ENCODE measurements at places on chromosomes 1 and 21.
A peak's percentile ranks its signal among the peaks of the same experiment; 100 is the strongest.

DNA sequence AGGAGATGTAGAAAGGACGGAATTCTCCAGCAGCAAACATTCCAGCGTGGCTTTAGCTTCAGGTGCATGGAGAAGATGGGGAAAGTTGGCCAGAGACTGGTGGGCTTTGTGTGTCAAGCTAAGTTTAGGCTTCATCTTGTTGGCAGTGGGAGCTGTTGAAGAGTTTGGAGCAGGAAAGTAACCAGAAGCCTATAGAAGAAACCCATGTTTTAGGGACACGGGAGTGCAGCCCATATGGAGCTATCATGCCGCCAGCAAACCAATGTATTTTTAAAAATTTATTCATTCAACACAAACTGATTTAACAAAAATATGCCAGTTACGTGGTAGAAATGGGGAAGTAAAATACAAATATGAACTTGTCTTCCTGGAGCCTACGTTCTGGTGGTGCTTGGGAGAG is 53.7 kb downstream of the ACTL8 start:
- no peak for DNase-seq

DNA sequence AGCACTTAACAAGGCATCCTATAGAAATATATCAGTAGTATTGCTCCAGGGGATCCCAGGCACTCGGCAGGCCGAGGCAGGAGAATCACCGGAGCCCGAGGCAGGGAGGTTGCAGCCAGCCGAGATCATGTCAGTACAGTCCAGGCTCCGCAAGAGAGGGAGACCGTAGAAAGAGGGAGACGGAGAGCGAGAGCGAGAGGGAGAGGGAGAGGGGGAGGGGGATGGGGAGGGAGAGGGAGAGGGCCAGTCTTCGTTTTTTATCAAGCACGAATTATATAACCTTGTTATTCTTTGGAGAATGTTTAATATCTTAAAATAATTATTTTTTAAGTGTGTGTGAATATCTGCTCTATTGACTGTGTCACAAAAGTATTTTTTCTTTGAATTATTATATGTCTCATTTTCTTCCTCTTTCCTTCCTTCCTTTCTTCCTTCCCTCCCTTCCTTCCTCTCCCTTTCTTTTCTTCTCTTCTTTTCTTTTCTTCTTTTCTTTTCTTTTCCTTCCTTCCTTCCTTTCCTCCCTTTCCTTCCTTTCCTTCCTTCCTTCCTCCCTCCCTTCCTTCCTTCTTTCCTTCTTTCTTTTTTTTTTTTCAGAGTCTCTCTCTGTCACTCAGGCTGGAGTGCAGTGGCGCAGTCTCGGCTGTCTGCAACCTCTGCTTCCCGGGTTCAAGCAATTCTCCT is 233.7 kb downstream of the SRGAP2C start:
- DNase-seq = no peak

GRCh38 chr1:154198756-154199562 is 7.1 kb upstream of the TPM3 start:
- peak; percentile 66 for DNase-seq

DNA sequence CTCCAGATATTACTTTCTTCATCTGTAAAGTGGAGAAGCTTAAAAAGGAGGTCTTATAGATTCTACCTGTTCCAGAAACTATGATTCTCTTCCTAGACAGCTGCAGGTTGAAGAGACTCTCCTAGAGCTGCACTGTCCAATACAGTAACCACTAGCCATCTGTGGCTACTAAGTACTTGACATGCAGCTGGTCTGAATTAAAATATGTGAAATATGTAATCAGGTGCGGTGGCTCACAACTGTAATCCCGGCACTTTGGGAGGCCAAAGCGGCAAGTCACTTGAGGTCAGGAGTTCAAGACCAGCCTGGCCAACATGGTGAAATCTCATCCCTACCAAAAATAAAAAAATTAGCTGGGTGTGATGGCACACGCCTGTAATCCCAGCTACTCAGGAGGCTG is 15.8 kb downstream of the APP start:
- DNase-seq = no peak

GRCh38 chr1:233490488-233490887 is 123.4 kb upstream of the KCNK1 start:
- peak; percentile 1 for DNase-seq

GRCh38 chr1:209248649-209249279 is 334.8 kb upstream of the CAMK1G start:
- DNase-seq = peak; percentile 73

DNA sequence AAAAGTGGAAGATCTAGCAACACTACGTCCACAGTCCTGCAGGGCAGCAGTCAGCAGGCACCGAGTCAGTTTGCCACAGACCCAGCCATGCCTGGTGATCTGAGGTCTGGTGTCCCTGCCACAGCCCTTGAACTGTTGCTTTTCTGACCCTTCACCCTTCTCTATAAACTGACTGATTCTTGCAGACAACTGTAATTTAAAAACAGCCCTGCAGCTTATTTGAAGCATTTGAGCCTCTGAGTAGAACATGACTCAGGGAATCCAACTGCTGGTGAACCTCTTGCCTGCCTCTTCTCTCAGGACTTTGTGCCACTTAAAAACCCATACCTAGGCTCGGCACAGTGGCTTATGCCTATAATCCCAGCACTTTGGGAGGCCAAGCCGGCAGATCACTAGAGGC is 107.2 kb downstream of the EDEM3 start:
- no peak for DNase-seq

- no peak for DNase-seq
Observed at GRCh38 chr1:57532299-57532698, 108.4 kb upstream of the DAB1 start.

DNA sequence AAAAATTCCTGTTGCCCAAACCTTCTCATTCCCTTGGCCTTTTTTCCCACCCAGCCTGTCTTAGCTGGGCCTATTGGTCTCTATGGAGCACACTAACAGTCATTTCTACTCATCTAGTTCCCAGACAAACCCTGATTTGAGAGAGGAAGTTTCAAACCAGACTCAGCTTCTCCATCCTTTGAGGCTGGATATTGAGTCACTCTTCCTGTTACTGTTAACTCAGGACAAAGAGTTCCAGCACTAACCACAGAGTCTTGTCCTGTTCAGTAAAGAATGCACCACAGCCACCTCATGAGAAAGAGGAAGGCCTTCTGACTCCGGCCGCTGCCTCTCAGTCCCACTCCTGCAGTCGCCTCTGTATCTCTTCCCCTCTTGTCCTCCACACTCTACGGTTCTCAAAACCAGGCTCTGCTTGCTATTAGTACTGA is 137.8 kb downstream of the PTPRC start:
- no peak for DNase-seq

DNA sequence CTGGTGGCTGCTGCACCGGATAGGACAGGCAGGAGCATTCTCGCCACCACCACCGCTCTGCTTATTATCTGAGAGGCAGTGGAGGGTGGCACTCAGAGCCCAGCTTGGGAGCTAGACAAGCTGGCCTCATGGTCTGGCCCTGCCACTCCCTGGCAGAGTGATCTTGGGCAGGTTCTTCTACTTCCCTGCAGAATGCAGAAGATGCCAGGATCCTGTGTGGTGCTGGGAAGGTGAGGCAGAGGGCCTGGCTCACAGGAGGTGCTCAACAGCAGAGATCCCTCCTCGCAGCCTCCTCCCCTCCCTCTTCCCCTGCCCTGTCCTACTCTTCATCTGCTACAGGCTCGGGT is 60.4 kb downstream of the ARHGEF10L start:
- DNase-seq = no peak

DNA sequence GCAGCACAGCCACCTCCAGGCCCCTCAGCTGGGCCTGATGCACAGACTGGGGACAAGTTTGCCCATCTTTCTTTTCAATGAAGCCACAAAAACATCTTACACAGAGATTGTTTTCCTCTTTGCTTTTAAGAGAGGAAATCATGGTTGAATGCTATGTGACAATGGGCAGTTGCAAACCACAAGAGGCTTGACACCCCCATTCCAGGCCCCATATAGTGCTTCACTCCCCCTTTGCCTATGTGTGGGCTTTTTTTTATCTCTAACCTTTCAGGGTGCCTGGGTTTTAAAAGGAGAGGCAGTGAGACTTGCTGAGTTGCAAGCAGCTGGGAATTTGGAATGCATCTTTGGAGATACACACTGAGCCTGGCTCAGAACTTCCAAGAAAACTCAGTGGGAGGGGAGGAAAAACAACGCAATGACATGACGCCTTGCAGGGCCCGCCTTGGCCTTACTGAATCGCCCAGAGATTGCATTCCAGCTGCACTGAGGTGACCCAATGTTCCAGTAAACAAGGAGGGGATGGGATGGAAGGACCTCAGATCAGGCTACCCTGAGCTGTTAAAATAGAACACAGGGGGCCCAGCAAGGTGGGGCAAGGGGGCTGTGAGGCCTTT is 145.2 kb upstream of the ZNF648 start:
- no peak for DNase-seq

DNA sequence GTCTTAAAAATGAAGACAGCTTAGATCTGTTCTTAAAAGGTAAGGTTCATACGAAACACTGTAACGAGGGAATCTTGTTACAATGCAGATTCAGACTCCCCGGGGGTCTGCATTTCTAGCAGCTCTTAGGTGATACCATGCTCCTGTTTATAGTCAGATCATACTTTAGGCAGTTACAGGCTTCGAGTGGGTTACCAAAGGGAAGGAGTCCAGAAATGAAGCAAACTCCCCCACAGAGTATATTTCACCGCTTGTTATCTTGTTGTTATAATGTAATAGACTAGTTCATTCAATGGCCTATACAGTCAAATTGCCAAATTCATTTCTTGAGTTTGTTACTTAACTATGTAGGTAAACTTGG is 601.1 kb downstream of the USP25 start:
- no peak for DNase-seq

DNA sequence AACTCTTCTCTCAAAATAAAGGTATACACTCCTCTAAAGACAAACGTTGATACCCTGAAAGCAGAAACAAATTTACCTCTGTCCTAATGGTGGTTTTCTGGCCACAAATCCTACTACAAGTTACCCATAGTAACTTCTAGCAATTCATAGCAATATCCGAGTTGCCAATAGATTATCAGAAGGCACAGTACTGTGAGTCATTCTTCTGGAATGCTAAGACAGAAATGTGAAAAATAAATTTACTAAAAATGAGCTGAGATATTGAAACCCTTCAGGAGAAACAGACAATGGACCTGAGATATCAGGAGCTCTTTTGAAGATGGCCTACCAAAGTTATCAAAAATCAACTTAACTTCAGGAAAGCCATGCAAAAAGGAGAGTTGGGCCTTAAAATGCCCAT is 715.0 kb upstream of the ADAMTS5 start:
- DNase-seq = no peak

GRCh38 chr1:240027059-240027462 is 64.6 kb upstream of the FMN2 start:
- peak; percentile 49 for DNase-seq

- DNase-seq = peak; percentile 40
Observed at GRCh38 chr1:202661136-202661845, 49.0 kb downstream of the SYT2 start.

DNA sequence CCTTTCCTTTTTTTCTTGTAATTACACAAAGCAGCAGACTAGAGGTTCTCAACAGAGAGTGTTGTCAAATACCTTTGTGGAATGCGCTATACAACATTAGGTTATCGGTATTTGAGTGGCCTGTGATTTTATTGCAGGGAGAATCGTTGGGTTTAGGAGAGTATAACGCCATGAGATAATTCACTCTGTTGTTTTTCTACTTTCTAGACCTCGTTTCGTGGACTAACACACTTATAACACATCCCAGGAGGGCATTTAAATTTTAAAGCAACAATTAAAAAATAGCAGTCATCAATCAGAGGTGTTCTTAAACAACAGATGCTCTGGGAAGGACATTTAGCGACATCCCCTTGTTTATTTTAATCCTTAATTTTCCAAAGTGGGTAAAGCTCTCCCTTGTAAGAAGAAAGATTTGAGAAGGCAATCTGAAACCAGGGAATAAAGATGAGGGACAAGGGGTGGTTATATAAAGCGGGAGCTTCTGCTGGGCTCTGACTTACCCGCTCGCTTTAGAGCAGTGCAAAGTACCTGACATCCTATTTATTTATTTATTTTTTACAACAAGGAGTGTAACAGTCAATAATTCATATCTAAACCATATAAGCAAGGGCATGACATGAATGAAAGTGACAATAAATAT is 4.9 kb downstream of the PBX1 start:
- no peak for DNase-seq

DNA sequence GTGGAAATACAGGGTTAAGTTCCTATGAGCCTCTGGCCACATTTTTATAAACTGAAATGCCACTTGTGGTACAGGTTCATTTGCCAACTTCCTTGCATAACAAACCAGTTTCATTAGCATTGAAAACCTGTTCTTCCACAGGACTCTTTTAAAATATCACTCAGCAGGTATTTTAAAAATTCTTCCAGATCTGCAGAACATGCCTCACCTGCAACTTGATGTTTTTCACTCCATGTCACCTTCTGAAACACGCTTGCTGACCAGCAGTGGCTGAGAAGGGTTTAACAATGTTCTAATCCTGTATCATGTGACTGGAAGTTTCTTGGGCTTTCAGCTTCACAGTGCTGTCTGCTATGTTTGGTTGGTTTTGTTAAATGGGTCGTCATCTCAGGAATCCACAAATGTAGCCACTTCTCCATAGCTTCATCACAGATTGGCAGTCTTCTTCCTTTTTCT is 17.6 kb upstream of the CBR3 start:
- DNase-seq = no peak

DNA sequence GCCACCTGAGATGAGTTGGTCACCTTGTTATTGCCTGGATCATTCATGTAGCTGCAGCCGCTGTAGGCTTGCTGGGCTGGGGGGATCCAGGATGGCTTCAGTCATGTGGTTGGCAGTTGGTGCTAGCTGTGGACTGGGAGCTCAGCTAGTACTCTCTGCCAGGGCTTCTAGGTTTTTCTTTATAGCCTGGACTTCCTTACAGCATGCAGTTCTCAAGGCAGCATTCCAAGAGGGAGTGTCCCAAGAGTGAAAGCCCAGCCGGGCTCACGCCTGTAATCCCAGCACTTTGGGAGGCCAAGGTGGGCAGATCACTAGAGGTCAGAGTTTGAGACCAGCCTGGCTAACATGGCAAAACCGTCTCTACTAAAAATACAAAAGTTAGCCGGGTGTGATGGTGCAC is 23.7 kb upstream of the ACTL8 start:
- no peak for DNase-seq
